Neuronal stem cell (in vitro differentiated cells): ENCODE measurements at places on chromosomes 2 and 18.

GRCh38 chr2:8989536-8990079 is 13.9 kb downstream of the MBOAT2 start:
- no peak for DNase-seq

DNA sequence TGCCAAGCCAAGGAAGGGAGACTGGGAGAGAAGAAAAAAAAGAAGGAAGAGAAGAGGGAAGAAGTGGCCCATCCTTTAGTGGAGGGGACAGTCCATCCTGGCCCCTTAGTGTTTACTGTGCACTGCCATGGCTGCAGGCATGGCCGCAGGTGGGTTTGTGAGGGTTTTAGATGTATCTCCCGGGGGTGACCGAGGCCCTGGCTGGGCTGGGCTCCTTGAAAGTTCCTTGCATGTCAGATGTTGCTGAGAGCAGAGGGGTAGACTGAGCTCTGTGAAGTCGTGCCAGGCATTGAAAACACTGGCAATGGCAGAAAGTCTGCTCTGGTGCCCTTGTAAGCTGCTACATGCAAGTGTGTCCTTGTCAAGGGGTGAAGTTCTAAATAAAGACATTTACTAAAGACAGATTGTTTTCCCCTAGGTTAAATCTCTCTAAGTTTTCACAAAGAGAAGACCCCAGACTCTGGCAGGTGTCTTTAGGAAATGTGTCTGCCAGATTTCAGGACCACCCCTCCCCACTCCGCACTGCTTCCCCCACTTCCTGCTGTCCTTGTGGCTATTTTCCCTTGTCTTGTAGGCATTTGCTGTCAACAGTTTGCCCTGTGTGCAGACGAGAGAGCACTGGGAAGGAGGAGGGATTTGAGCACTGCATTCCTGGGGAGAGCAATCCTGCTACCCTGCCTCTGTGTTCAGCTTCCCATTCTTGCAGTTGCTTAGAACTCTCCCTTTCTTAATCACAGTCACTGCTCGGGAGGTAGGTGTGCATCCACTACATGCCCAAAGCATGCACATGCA is 68.4 kb downstream of the ACOXL start:
- DNase-seq, result no peak

GRCh38 chr2:96097441-96097840 is 18.9 kb downstream of the ADRA2B start:
- DNase-seq, result no peak

- DNase-seq, result no peak
Measured at GRCh38 chr2:12928197-12928774, 211.6 kb downstream of the TRIB2 start.

- no peak for DNase-seq
Measured at GRCh38 chr2:146634230-146635097, 1210.4 kb upstream of the ACVR2A start.

DNA sequence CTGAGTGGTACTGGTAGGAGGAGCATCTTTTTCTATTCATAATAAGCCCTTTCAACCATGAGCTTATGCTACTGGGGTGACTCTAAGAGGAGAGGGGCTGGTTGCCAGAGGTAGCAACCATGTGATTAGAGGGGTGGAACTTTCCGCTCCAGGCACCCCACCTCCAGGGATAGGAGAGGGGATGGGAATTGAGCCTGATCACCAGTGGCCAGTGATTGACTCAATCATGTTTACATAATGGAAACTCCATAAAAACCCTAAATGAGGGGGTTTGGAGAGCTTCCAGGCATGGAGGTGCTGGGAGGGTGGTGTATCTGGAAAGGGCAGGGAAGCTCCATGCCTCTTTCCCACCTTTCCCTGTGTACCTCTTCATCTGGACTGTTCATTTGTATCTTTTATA is 46.6 kb upstream of the RHOB start:
- no peak for DNase-seq

GRCh38 chr2:179340678-179341077 is 76.0 kb upstream of the SESTD1 start:
- no peak for DNase-seq

GRCh38 chr2:127146071-127146725 is 39.2 kb upstream of the BIN1 start:
- DNase-seq, result no peak

GRCh38 chr2:186895451-186895850 is 46.5 kb upstream of the ZSWIM2 start:
- no peak for DNase-seq

GRCh38 chr2:159557437-159558034 is 58.8 kb downstream of the BAZ2B start:
- no peak for DNase-seq

- no peak for DNase-seq
Measured at GRCh38 chr2:199470361-199470671, 12.6 kb upstream of the SATB2 start.

GRCh38 chr2:111652038-111652437 is 232.0 kb downstream of the ANAPC1 start:
- DNase-seq, result no peak

GRCh38 chr2:57990118-57990725 is 56.4 kb upstream of the VRK2 start:
- DNase-seq, result no peak

- DNase-seq, result no peak
Measured at GRCh38 chr2:72927619-72928550, 10.6 kb downstream of the EMX1 start.
